ENCODE measurements at places on chromosomes 6 and 20.

DNA sequence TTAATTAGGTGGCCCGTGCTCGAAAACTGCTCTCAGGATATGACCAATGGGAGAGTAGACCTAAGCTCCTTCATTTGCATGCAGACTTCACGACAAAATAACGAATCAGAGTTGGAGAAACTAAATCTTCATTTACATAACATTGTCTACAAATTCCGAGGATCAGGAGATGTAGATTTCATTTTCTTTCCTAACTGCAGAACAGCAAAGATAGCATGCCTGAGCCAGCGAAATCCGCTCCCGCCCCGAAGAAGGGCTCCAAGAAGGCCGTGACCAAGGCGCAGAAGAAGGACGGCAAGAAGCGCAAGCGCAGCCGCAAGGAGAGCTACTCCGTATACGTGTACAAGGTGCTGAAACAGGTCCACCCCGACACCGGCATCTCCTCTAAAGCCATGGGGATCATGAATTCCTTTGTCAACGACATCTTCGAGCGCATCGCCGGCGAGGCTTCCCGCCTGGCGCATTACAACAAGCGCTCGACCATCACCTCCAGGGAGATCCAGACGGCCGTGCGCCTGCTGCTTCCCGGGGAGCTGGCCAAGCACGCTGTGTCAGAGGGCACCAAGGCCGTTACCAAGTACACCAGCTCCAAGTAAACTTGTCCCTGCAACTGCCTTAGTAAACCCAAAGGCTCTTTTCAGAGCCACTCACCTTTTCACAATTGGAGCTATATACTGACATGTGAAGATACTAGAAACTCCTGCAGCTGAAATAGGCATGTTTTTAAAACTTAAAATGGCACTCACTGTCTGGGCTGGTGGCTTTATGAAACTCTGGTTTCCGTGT is 96.5 kb downstream of the HFE start:
- peak; percentile 34 for DNase-seq

- no peak for DNase-seq
Observed at GRCh38 chr6:16273256-16273655, 34.9 kb downstream of the GMPR start.

- no peak for DNase-seq
Observed at GRCh38 chr20:35145141-35145564, 2.0 kb downstream of the EDEM2 start.

DNA sequence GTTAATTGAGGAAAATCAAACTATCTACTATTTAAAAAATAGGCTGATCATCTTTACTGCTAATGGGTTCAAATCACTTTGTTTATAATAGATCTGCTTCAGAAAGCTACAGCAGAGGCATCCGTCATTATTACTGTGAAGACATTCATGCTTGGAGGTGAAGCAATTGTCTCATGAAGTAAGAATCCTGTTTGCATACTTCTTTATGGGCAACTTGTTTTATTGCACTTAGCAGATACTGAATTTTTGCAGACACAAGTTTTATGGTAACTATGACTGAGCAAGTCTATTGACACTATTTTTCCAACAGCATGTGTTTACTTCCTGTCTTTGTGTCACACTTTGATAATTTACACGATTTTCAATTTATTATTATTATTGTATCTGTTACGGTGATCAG is 573.9 kb downstream of the RFPL4B start:
- no peak for DNase-seq

DNA sequence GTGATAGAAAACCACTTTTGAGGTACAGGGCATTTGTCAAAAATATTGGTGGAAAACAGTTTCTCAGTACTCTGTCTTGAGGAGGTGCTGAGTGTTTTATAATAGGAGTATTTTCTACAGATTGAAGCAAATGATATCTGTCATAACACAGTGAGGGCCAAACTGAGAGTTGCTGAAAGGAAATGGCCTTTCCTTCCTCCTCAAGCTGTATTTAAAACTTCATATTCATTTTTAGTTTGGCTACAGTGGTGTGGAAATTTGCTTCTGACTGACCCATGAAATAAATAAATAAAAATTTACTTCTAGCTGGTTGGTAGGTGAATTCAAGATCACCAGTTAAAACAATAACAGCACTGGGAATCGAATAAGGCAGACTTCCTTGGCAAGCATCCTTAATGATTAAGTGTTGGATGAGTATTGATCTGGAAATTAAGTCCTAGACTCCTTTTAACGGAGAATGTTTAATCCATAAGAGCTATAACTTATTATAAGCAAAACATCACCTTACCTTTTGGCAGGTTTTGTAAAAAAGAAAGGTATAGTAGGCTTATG is 828.6 kb upstream of the CITED2 start:
- DNase-seq, result no peak

- no peak for DNase-seq
Observed at GRCh38 chr6:37812841-37813240, 6.7 kb upstream of the ZFAND3 start.

- DNase-seq, result no peak
Observed at GRCh38 chr20:59925899-59926298, 7.5 kb downstream of the SYCP2 start.

DNA sequence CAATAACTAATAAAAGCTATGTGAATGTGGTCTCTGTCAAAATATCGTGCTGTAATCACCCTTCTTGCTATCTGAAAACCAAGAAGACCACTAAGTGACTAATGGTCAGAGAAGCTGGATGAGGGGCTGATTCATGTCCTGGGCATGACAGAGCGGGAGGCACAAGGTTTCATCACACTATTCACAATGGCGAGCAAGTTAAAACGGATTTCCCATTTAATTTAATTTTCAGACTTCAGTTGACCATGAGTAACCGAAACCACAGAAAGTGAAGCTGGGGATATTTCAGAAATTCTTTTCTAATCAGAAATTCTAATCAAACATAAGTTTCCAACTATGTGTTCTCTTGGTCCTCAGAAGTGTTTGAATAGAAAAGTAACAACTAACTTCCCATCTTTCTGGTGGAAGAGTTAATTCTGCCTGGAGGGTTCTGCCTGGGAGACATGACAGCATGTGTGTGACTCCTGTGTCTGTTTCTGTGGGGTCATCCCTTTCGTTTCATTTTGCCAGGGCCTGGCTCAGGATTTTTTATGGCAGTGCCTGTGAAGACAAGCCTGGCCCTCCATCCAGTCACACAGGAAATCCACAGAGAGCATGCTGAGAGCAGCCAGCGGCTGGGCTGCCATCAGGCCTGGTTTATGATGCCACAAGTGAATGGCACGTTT is 98.9 kb downstream of the FAM120B start:
- no peak for DNase-seq

- no peak for DNase-seq
Observed at GRCh38 chr6:17577059-17577458, 23.0 kb upstream of the FAM8A1 start.

- no peak for DNase-seq
Observed at GRCh38 chr6:43361269-43361668, 8.2 kb downstream of the ZNF318 start.

- DNase-seq, result no peak
Observed at GRCh38 chr20:51759769-51760510, 8.2 kb downstream of the ATP9A start.

DNA sequence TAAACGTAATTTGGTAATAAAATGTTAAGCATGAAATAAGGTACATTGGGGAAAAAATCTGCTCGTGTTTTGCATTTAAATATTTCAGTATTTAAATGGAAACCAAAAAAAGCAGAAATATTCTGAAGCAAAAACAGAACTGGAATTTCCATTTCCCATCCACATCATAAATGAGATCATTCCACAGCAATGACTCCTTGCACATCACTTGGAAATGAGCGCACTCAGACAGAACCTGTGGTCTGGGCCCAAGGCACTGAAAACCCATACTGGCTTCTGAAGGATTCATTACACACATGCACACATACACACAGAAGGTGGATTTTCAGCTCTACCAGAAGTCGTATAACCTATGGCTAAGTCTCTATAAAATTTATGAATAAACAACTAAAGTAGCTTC is 174.8 kb downstream of the IBTK start:
- no peak for DNase-seq

DNA sequence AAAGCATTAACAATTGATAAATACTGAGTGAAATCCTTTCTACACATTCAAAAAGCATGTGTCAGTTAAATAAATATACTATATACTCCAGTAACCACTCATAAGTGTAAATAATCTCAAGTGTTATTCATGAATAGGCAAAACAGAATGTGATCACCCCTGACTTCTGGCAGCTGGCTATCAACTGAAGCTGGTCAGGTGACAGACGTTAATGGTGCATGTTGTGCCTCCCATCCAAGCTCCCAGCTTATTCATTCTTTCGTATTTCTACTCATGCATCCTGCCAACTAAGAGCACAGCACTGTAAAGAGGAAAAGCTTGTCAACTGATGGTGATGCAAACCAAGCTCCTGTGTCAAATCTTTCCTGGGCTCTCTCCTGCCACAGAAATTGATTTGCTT is 7.7 kb downstream of the PSMB1 start:
- DNase-seq, result no peak

DNA sequence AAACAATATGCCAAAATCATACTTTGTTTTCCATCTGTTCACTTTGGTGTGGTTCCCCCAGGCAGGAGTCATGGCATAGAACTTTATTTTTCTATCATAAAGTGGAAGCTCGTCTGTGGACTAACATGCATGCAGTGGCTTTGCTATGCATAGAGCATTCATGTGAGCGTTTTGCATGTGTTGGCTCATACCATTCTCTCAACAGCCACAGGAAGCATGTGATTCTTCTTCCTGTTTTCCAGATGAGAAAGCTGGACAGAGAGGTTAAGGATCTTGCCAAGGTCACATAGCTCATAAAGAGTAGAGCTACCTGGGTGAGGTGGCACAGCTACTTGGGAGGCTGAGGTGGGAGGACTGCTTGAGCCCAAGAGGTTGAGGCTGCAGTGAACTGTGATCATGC is 123.4 kb upstream of the HDGFL1 start:
- DNase-seq, result no peak

GRCh38 chr6:53171605-53172467 is 23.2 kb upstream of the GCM1 start:
- peak; percentile 85 for DNase-seq

- DNase-seq, result no peak
Observed at GRCh38 chr6:74113901-74114300, 417.9 kb downstream of the CD109 start.

DNA sequence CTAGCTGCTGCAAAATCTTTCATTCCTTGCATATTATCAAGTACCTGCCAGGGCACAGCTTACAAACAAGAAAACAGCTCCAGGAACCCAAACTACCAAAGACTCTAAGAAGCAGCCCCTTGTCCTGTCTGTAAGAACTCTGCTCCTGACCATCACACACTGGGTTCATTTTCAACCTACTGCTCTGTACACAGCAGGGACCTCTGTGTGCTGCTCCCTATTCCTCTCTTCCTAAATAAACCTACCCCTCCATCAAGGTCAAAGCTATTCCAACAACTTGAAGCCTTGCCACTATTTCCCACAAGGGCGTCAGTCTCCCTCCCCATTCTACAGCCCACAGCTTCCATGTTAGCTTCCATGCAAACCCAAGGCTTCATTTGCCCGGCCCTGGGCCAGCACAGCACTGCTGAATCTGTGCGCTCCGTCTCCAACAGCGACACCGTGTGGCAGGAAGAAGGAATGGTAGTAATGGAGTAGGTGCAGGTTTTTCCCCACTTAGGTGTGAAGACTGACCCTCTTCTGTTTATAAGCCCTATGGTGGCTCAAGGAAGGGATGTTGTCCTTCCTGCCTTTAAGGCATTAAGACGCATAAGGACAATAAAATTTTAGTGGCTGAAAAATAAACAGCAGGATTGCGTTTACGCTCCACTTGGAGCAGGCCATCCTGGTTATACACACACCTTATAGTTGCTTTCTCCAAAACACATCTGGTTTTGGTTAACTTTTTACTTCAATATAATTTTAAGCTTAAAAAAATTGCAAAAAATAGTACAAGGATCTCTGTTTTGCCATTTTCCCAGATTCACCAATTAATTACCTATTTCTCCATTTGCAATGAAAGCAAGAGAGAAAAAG is 115.2 kb upstream of the NXT1 start:
- DNase-seq, result no peak

GRCh38 chr20:56956534-56956933 is 309.9 kb downstream of the BMP7 start:
- no peak for DNase-seq

DNA sequence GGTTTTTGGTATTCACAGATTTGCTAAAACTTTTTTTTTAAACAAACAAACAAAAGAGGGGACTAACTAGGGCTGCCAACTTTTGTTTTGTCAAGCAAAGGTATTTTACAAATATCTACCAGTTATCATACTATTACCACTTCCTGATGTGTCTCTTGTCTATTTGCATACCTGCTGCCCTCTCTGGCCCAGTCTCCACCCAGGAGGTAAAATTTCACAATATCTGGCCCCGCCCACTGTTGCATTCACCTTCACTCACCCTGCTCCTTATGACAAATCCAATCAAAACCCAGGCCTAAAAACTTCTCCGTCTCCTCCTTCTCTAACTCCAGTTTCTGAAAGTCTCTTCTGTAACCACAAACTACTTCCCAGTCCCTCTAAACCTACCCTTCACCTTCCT is 82.2 kb downstream of the TRERF1 start:
- no peak for DNase-seq

DNA sequence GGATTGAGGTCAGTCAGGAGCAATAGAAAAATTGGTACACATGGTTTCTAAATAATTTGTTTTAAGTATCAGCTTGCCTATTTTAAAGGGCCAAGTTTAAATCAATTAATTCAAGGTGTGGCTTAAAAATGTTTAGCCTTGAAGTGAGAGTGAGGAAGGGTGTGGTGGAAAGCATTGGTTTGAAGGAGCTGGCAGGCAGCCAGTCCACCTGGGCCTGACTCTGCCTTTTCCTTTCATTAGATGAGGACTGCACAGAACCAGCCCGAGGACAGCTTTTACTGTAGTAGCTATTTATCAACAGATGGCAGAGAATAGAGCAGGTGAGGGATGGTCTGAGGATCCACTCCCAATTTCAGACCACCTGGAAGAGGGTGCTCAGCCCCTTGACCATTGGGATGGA is 42.4 kb downstream of the DHX35 start:
- DNase-seq, result no peak

DNA sequence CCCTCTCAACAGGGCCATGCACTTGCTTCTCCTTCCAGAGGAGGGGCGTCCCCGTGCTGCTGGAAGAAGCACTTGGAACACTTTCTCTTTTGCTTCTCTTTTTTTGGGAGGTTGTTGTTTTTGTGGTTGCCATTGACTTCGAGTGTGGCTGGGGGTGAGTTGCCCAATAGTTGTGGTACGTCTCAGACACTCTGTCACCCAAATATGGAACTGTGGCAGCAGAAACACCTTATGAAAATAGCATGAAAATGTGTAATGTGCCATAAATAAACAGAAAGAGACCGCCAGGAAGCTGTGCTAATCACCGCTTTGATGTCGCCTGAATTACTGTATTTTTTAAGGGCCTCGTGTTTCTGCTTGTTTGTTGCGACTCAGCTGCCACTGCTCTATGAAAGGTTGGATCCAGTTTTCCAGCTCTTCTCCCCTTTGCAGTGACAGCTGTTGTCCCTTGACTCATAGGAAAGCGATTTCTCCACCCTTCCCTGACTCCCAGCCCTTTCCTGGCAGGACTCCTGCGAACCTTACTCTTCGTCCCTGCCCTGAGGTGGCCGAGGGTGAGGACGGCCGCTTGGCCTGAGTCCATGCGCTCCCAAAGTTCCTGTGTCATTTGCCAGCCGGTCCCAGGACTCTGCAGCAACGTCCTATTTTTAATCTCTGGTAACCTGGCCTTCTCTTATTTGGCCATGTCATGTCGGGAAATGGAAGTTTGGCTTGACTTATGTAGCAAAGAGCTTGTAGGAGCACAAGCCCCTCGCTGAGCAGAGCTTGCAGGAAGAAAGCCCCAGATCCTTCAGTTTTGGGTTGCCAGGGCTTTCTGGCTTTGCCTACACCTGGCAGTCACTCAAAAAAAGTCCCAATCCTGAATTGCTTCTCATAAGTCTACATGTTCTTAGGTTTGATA is 694.6 kb downstream of the QKI start:
- no peak for DNase-seq

GRCh38 chr6:157514659-157515496 is 133.9 kb downstream of the ZDHHC14 start:
- no peak for DNase-seq
